ENCODE measurements at places on chromosomes 12 and 14.

GRCh38 chr12:94116191-94116590 is 32.2 kb upstream of the PLXNC1 start:
- DNase-seq: no peak

- DNase-seq: no peak
Observed at GRCh38 chr12:12356467-12356895, 397 bp upstream of the BORCS5 start.

DNA sequence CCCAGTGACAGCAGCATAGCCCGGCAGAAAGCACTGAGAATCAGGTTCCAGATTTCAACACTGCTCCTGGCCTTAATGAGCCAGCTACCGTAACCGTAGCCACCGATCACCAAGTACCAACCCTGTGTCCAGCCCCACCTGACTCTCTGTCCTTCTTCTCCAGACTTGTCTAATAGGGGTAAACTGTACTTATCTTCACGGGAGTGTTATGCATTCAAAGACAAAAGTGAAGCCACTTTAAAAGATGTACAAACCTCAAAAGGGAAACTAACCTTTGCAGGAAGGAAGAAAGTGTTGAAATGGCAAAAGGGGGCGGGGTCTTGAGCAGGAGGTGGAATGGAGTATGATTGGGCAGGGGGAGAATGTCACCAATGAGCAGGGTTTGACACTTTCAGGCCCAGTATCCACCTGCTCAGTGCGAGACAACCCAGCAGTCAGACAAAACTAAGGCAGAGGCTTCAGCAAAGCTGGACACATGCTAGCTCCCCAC is 226.1 kb downstream of the CHST11 start:
- DNase-seq: no peak

GRCh38 chr14:66432334-66432733 is 53.8 kb upstream of the CCDC196 start:
- DNase-seq: no peak

DNA sequence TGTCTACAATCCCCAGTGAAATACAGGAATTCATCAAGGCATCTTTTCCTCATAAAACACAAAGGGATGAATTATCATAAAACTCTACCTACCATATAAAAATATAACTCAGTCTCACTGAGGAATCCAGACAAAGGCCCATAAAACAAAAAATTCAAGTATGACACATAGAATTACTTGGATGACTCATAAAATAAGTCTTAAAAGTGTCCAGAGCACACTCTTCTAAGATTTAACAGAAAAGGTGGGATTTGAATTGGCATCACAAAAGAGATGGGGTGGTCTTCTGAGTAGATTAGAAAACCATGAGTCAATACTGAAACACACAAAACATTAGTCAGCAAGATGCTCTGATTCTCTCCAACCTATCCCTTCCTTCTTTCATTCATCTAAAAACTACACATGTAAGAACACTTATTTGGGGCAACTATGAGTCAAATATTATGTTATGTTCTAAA is 202.7 kb upstream of the GARIN6 start:
- no peak for DNase-seq

- no peak for DNase-seq
Observed at GRCh38 chr14:68981539-68981976, 2.5 kb upstream of the ACTN1 start.

DNA sequence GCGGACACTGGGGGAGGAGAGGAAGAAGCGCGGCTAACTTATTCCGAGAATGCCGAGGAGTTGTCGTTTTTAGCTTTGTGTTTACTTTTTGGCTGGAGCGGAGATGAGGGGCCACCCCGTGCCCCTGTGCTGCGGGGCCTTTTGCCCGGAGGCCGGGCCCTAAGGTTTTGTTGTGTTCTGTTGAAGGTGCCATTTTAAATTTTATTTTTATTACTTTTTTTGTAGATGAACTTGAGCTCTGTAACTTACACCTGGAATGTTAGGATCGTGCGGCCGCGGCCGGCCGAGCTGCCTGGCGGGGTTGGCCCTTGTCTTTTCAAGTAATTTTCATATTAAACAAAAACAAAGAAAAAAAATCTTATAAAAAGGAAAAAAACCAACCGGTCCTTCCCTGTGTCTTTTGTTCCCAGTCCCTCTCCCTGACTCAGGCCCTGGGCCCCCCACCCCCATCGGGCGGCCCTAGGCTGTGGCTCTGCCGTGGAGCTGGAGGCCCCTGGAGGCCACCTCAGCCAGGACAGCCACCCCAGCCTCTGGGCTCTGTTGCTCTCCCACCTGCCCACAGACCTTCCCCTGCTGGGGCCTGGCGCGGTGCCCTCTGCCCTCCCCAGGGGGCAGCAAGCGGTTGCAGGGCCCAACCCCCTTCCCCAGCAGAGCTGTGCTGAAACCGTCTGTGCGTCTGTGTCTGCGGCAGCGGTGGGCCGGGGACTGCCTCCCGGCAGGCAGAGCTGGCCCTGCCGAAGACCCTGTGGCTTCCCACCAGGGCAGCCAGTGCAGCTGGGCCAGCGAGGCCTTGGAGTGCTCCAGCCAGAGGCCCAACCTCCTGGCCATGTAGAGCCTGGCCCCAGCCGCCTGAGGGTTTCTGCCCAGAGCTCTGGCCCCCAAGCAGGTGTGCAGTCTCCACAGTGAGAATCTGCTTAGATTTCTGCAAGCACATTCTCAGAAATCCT is 4.0 kb upstream of the CRIP2 start:
- no peak for DNase-seq

DNA sequence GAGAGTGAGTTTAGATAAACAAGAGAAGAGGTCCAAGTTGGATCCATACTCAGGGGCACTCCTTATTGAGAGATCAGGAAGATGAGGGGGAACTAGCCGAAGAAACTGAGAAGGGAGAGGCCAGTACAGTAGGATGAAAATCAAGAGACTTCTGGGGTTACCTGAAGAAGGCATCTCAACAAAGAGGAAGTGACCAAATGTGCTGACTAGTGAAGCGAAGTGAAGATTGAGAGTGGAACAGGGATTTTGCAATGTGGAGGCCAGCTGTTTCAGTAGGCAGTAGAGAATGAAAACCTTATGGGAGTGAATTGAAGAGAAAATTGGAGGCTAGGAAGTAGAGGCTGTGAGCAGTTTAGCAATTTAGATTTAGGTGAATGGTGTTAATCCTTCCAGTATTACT is 153.0 kb downstream of the SYNE2 start:
- no peak for DNase-seq

DNA sequence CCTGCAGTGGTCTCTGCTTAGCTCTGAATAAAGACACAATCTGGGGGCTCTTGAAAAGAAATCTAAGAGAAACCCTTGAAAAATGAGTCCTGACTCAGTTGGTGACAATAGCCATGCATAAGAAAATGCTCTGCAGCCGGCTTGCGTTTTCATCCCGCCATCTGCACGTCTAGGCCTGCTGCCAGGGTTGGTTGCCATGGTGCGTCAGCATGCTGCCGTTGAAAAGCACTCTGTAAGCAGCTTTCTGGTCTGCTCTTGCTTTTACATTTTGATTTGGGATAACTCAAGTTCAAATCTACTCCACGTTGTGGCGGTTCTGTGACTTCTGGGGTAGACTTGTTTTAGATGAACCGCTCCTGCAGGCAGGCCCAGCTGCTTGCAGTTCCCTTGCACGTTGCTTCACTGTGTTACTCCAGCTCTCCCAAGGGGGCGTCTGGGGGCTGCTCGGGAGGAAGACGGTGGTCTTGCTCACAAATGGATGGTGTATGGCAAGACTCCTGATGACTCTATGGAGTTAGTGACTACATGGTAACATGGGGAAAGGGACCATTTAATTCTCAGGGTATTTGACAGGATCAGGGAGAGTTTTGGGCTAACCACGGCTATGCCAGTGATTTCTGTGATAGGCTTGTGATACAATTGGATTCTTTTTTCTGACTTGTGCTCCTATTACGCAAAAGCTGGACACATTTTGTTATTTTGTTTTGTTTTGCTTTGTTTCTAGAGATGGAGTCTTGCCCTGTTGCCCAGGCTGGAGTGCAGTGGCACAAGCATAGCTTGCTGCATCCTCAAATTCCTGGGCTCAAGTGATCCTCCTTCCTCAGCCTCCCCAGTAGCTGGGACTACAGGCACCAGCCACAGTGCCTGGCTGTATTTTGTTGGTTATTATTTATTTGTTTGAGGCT is 15.8 kb downstream of the WNT5B start:
- no peak for DNase-seq

GRCh38 chr12:113103756-113104450 is 31.7 kb downstream of the RASAL1 start:
- DNase-seq: peak; percentile 34

GRCh38 chr12:13537623-13538022 is 341.1 kb downstream of the EMP1 start:
- DNase-seq: no peak

GRCh38 chr12:6963791-6964413 is 6.6 kb downstream of the PHB2 start:
- no peak for DNase-seq

DNA sequence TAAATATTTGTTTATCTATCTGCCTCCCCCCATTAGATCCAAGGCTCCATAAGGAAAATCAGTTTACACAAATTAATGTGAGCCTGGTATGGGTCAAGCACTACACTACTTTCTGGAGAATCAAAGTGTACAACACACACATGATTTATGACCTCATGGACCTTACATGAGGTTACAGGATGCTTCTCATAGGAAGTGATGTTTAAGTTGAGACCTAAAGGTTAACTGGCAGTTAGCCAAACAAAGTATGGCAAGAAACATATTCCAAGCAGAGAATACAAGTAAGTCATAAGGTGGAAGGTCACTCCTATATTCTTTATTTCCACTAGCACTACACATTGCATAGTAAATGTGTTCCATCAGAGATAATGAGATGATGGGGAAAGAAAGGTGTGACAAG is 39.2 kb downstream of the OSBPL8 start:
- DNase-seq: no peak
